ENCODE measurements at places on chromosomes 4 and X. TPM values are rescaled to one million over a fixed set of nuclear protein-coding genes. Genes with fewer than 3 reads are reported as not detected.
A peak's percentile ranks its signal among the peaks of the same experiment; 100 is the strongest.

Gene FMR1NB
- not detected for total RNA-seq

Gene USP51
- total RNA-seq = 1.1 TPM

Gene WDR17
- total RNA-seq = 0.04 TPM

Gene SMIM31
- not detected for total RNA-seq

Gene CXCL3
- total RNA-seq = 0.47 TPM

DNA sequence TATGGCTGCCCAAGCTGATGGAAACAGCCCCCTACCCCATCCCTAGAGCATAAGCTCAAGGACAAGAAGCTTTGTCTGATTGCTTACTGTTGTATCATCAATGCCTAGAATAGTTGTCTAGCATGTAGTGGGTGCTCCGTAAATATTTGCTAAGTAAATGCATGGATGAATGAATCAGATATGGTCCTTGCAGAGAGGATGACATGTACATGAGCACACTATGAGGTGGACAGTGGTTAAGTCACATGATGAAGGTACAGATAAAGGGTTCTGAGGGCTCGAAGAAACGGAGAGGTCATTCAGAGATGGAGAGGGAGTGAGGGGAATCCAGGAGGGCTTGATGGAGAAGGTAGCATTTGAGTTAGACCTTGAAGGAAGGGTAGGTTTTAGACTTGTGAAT is 214.2 kb downstream of the RBMX2 start:
- no peaks in the 10 kb centered on the region for H3K4me1 ChIP-seq
- H3K27ac ChIP-seq = no peak overlapping the region
- H3K36me3 ChIP-seq = no peaks in the 10 kb centered on the region
- H3K4me3 ChIP-seq = no peak overlapping the region
- no peaks in the 10 kb centered on the region for H3K27me3 ChIP-seq

GRCh38 chr4:108611365-108611764 is 9.0 kb upstream of the RPL34 start:
- peaks cover 5% of the 10 kb centered on the region for H3K36me3 ChIP-seq
- peak overlapping the region; percentile 82 for H3K4me3 ChIP-seq
- no peaks in the 10 kb centered on the region for H3K27me3 ChIP-seq
- H3K27ac ChIP-seq = no peak overlapping the region

DNA sequence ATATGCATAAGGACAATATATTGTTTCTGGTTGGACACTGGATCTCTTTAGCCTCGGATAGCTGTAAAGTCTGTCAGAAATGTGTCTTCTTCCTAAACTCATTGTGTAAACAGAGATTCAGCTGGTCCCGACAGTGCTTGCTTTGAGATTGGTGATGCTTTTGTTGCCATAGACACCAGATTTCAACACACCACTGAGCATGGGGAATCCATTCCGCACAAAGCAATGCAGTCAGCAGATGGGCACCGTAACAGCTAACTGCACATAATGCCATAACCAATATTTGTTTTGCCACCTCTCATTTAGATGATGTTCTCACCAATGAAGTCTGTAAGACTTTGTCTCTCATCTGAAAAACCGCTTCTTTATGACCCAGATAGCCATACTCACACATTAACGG is 33.3 kb upstream of the FAM47C start:
- no peaks in the 10 kb centered on the region for H3K27me3 ChIP-seq
- H3K27ac ChIP-seq = no peak overlapping the region
- no peak for DNase-seq
- no peaks in the 10 kb centered on the region for H3K4me1 ChIP-seq
- no peak overlapping the region for H3K4me3 ChIP-seq

- H3K27me3 ChIP-seq = no peaks in the 10 kb centered on the region
- no peak overlapping the region for H3K4me3 ChIP-seq
- no peaks in the 10 kb centered on the region for H3K4me1 ChIP-seq
- no peak overlapping the region for H3K27ac ChIP-seq
Measured at GRCh38 chr4:44791831-44792230, 65.5 kb upstream of the GNPDA2 start.

DNA sequence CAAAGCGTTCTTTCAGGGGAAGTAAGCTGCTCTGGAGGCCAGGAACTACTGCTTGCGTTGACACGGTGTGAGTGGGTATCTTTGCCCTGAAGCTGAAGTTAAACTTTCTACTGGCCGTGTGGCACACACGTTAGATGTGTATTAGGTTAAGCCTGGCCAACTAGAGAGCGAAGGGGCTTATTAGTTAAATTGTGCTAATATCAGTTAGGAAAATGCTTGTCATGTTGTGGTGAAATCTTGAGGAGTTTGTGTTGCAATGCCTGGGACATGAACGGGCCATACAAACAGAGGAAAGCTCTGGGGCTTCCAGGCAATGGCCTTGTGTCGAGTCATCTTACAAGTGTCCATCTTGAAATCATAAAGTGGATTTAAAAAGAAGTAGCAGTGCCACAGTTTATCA is 62.6 kb downstream of the NSUN7 start:
- H3K36me3 ChIP-seq = peaks cover 28% of the 10 kb centered on the region
- no peaks in the 10 kb centered on the region for H3K27me3 ChIP-seq
- H3K27ac ChIP-seq = 0 out of 2 replicates have a peak overlapping the region, but pooled peaks have one; percentile 11
- H3K4me1 ChIP-seq = peaks cover 15% of the 10 kb centered on the region

DNA sequence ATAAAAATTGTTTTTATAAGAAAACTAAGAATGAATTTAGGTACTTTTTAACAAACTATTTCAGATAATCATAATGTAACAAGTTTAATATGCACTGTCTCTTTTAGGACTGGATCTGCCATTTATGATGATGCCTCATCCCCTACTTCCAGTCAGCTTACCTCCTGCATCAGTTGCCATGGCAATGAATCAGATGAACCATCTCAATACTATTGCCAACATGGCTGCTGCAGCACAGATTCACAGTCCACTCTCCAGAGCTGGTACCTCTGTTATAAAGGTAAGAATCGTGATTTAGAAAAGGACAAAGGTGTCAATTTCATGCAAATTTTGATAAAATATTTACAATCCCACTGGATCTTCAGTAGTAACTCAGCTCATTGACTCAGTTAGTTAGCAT is 566.2 kb downstream of the DACH2 start:
- H3K4me1 ChIP-seq = no peaks in the 10 kb centered on the region
- DNase-seq = no peak

GRCh38 chrX:48573690-48574269 is 504 bp upstream of the RBM3 start:
- peaks cover 5% of the 10 kb centered on the region for H3K27me3 ChIP-seq
- DNase-seq = no peak
- H3K4me1 ChIP-seq = peaks cover 18% of the 10 kb centered on the region

GRCh38 chrX:72105436-72105835 is 26.3 kb downstream of the RTL5 start:
- DNase-seq = no peak
- H3K36me3 ChIP-seq = no peaks in the 10 kb centered on the region
- no peak overlapping the region for H3K27ac ChIP-seq
- H3K4me3 ChIP-seq = no peak overlapping the region
- peaks cover 7% of the 10 kb centered on the region for H3K4me1 ChIP-seq
- peaks cover 11% of the 10 kb centered on the region for H3K27me3 ChIP-seq

GRCh38 chrX:63363788-63364187 is 12.7 kb upstream of the SPIN4 start:
- H3K27ac ChIP-seq = no peak overlapping the region
- no peak overlapping the region for H3K4me3 ChIP-seq
- H3K27me3 ChIP-seq = no peaks in the 10 kb centered on the region
- no peaks in the 10 kb centered on the region for H3K4me1 ChIP-seq
- H3K36me3 ChIP-seq = no peaks in the 10 kb centered on the region

DNA sequence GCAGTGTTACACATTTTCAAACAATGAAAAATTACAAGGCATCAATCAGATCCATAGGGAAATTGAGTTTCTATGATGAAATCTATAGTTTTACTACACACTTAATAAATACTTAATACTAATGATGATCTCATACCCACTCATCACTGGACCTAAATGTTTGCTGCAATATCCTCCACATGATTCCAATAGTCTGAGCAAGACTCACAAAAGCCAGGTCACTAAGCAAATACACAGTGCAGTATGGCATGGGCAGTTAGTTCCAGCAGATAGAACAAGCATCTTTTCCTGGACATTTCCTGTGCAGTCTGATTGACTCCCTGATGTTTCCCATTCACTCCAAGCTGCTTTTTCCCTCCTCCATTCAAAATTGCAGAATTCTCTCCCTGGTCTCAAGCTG is 109.0 kb upstream of the ATOH1 start:
- H3K27ac ChIP-seq = no peak overlapping the region
- H3K4me3 ChIP-seq = no peak overlapping the region
- no peaks in the 10 kb centered on the region for H3K36me3 ChIP-seq
- no peak for DNase-seq

DNA sequence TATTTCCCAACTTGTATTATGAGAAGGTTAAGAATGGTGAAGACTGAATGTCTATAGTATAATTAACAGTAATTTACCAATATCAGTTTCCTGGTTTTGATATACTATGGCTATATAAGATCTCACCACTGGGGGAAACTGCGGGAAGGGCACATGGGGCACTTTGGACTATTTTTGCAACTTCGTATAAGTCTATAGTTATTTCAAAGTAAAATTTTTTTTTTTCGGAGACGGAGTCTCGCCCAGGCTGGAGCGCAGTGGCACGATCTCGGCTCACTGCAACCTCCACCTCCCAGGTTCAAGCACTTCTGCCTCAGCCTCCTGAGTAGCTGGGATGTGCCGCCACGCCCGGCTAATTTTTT is 46.1 kb downstream of the CXorf58 start:
- no peak overlapping the region for H3K4me3 ChIP-seq
- no peak for DNase-seq
- H3K27ac ChIP-seq = no peak overlapping the region
- H3K27me3 ChIP-seq = no peaks in the 10 kb centered on the region
- H3K36me3 ChIP-seq = no peaks in the 10 kb centered on the region

GRCh38 chr4:3709846-3710441 is 56.2 kb upstream of the ADRA2C start:
- peaks cover 43% of the 10 kb centered on the region for H3K27me3 ChIP-seq
- DNase-seq = no peak
- no peak overlapping the region for H3K4me3 ChIP-seq
- no peak overlapping the region for H3K27ac ChIP-seq

GRCh38 chr4:172995161-172995560 is 173.4 kb upstream of the GALNT7 start:
- H3K4me3 ChIP-seq = no peak overlapping the region
- H3K4me1 ChIP-seq = no peaks in the 10 kb centered on the region
- no peak for DNase-seq
- no peaks in the 10 kb centered on the region for H3K27me3 ChIP-seq
- H3K27ac ChIP-seq = no peak overlapping the region

DNA sequence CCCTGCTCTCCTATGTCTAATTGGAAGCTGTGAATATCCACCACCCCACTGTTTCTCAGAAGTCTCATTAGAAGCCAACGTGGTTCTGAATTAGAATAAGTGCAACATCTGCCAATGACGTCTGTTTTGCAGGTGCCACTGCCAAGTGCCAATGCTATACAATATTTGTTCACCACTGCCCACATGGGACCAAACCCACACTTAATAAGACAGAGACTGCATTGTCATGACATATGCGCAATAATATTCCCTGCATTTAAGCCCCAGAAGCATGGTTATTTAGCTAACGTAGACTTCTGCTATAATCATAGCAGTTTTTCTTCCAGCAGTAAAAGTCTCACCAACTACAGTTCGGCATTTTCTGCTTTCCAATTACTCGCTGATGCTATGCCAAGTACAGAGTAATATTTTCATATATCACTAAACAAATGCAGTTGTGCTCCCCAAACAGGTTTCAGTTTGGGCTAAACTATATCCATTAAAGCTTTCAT is 262.5 kb upstream of the PCDH18 start:
- DNase-seq = no peak
- H3K36me3 ChIP-seq = no peaks in the 10 kb centered on the region
- no peak overlapping the region for H3K27ac ChIP-seq
- H3K4me3 ChIP-seq = no peak overlapping the region

DNA sequence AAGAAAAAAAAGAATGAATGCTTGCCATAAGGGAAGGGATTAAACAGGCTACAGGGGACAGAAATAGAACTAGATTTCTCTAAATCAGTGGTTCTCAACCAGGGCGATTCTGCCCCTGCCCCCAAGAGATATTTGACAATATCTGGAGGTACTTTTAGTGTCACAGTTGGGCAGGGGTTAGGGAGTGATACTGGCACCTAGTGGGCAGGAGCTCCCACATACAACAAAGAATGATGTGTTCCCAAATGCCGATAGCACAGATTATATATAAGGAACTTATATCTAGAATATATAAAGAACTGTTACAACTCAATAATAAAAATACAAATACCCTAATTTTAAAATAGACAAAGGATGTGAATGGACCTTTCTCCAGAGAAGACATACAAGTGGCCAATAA is 14.7 kb downstream of the S100G start:
- H3K4me1 ChIP-seq = peaks cover 41% of the 10 kb centered on the region
- peaks cover 4% of the 10 kb centered on the region for H3K36me3 ChIP-seq
- H3K27me3 ChIP-seq = no peaks in the 10 kb centered on the region
- H3K4me3 ChIP-seq = no peak overlapping the region
- DNase-seq = no peak

DNA sequence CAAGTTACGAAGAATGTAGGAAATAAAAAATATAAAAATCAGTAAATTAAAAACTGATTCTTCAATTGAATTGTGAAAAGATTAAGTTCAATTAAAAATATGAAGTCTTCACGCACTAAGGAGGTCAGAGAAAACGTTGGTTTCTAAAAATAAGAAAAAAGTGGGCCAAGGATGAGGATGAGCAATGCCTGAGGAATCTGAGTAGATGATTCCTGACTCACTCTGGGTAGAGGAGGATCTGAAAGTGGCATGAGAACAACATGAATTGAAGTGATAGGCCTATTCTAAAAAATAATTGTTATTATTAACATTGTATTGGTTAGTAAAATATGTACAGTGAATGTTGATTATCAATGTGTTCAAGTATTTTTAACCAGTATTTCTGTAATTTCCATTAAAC is 444.2 kb downstream of the GRIA2 start:
- DNase-seq = peak; percentile 20
- no peak overlapping the region for H3K27ac ChIP-seq
- 0 out of 2 replicates have a peak, but pooled peaks cover 7% of the 10 kb centered on the region for H3K4me1 ChIP-seq
- H3K27me3 ChIP-seq = no peaks in the 10 kb centered on the region
- H3K4me3 ChIP-seq = no peak overlapping the region
- no peaks in the 10 kb centered on the region for H3K36me3 ChIP-seq

DNA sequence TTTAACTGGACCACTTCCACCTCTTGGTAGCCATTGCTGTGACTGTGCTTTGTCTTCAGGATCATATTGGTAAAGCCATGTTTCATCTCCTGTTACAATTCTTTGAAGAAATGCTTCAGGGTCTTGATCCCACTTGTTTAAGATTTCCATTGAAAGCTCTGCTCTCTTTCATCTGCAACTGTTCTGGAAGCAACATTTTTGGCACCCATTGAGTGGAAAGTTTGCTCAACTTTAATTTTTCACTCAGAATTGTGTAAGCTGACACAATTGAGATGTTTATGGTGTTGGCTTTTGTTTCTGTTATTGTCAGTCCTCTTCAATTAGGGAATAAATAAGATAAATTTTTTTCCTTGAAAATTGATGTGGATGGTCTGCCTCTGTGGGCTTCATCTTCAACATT is 237.4 kb downstream of the MAPK10 start:
- no peak overlapping the region for H3K27ac ChIP-seq
- H3K36me3 ChIP-seq = no peaks in the 10 kb centered on the region
- no peak overlapping the region for H3K4me3 ChIP-seq
- no peak for DNase-seq

GRCh38 chrX:31423609-31424189 is 351.9 kb upstream of the FTHL17 start:
- H3K27me3 ChIP-seq = no peaks in the 10 kb centered on the region
- peak overlapping the region; percentile 82 for H3K4me3 ChIP-seq
- H3K4me1 ChIP-seq = peaks cover 15% of the 10 kb centered on the region
- H3K27ac ChIP-seq = peak overlapping the region; percentile 76
- peak; percentile 18 for DNase-seq
- no peaks in the 10 kb centered on the region for H3K36me3 ChIP-seq
